MCF 10A (cell line): ENCODE measurements at places on chromosomes 1 and 21. TPM values are rescaled to one million over a fixed set of nuclear protein-coding genes. Genes with fewer than 3 reads are reported as not detected.

The SV2A gene
- total RNA-seq, result 0.12 TPM in 1 of 2 replicates, not detected in the other

DNA sequence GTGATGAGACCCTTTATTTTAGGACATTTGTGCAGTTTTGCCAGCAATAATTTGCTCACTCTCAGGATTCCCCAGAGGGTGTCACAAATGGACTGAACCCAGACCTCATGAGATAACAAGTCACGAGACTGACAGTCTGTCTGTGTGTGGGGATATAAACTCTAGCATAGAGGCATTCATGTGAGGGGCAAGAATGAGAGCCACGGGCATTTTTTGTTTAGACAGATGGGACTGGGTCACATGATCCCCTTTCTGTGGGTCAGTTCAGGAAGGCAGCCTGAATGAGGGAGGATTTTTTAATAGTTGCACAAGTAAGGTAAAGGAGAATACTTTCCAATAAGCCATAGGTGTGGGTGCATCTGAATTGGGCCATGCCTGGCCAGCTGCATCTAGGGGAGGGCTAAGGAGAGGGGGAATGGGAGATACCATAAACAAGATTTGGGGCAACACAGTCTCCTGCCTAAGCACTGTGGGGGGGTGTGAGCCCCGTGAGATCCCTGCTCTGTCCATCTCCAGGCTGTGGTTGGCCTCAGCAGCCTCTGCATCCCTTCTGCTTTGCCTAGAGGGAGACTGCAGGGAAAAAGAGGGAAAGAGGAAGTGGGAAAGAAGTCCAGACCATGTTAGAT is 66.6 kb downstream of the NAV1 start:
- DNase-seq, result no peak

GRCh38 chr1:116284819-116285390 is 88.1 kb upstream of the ATP1A1 start:
- no peak for DNase-seq

DNA sequence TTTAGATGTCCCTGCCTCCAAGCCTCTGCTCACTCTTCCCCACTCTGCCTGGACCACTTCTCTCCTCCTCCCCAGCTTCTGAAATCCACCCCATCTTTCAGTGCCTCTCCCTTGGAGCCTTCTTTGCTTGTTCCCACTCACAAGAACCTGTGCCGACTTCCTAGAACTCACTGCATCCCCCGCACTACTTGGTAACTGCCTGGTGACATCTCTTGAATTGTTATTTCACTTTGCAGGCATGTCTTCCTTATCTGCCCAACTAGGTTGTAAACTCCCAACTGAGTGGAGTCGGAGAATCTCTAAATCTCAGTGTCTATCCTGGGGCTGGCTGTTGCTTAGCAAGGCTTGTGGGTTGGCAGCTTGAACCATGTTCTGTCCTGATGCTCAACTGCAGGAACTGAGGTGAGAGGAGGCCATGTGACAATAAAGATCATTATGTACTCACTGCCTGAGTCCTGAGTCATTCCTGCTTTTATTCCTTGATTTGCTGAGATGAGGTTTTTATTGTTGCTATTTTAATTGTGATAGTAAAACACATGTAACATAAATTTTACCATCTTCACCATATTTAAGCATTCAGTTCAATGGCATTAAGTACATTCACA is 3.9 kb downstream of the KPRP start:
- no peak for DNase-seq

The RHEX gene
- total RNA-seq, result not detected in 2 replicates

The HENMT1 gene
- not detected in 2 replicates for total RNA-seq

The RHBG gene
- total RNA-seq, result not detected in 2 replicates

DNA sequence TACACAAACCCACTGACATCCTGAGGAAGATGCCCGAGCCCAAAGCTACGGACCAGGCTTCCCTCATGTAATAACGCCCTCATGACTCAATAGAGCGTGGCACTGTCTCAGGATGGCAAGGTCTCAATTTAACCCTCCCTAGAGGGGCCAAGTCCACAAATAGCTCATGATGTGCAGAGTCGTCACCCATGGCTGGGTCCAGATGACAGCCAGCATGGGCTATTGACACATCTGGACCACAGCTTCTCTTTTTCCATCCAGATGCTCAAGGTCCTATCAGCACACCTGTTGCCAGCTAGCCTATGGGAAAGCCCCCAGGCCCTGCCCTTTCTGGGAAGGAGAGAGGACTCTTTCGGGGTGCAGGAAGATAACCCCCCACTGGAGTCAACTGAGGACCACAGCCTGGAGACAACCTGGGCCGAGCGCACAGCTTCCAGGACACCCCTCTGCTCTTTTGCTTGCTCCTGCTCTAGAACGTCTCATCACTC is 2.8 kb downstream of the LAPTM5 start:
- DNase-seq, result no peak

The CPLANE2 gene
- 8.3 and 13.2 TPM in 2 replicates for total RNA-seq

DNA sequence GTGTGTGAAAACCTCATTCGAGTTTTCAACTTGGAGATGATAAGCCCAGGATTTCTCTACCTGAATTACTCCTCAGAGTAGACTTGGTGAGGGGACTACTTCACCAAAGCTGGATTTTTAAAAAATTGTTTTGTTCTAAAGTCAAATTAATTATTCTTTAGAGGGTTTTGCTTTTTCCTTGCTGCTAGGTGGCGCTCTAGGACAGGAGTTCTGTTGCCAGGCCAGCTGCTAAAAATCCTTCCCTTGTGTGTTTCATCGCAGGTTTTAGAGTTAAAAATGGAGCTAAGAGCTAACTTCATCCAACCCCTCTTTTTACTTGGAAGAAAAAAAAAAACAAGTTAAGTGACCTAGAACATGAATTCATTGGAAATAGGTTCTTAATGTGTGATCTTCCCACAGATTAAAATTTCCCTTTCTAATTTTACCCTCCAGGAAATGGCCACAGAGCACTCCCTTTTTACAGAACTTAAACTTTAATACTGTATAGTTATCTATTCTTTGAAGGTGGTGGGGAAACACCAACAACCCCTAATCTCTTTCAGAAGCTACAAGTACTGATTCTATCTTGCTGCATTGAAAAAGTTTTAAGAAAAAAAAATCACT is 36.7 kb upstream of the FAM163A start:
- peak; percentile 78 for DNase-seq

The CDK18 gene
- 4.9 and 6.8 TPM in 2 replicates for total RNA-seq

DNA sequence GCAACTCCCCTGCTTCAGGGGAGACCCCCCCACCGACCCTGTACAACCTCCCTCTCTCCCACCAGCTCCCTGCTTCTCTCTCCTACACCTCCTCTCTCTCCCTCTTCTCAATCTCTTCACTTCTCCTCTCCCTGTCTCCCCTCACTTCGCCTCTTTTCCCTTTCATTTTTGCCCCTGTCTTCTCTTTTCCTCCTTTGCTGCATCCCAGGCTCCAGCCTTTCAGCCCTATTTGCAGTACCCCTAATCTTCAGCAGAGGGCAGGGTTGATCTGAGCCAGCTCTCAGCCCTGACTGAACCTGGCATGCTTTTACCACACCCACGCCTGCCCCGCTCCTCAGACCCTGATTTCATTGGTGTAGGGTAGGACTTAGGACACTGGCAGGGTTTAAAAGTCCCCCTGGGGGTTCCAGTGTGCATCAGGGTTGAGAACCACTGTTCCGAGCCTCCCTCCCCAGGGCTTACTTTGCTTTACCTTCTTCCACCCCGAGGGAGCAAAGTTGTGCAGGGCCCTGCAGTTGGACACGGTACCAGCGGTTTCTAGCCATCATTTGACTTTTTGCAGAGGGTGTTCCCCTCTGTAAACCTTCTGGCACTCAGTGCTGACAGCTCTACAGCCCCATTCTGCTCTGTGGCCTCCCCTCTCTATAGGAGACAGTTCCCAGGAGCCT is 67.3 kb upstream of the CNTN2 start:
- DNase-seq, result peak; percentile 78

DNA sequence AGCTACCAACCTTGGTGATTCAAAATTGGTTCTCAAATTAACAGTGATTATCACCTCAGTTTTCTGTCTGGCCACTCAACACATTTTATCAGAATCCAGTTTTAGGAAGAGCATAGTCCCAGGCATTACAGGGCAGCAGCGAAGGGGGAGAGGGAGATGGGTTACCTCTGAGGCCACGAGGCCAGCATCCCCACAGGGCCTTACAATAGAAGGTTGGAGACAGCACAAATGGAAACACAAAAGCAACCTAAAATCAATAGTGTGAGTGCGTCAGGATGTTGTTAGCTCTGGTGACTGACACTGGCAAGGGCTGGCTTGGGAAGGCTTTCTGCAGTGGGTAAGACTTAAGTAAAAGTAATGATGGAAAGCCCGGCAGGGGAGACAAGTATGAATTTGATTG is 79.5 kb downstream of the JAK1 start:
- no peak for DNase-seq

DNA sequence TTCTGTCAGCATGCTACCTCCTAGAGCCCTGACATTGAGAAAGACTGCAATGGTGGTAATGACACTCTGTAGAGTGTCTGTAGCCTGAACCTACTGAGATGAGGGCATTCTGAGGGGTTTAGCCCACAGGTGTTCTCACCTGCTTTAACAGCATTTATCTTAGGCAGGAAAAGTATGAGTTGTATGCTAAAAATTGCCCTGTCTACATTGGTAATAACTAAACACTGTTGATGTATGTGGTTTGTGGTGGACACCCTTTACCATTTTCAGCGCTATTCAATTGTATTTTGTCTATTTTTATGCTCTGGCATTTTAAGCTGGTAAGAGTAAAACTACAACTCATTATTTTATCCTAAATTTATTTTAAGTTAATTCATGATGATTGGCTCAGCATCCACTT is 10.0 kb downstream of the PYHIN1 start:
- DNase-seq, result no peak

The PCSK9 gene
- total RNA-seq, result not detected in 2 replicates

- no peak for DNase-seq
These were observed 70.8 kb upstream of the LBR start for GRCh38 chr1:225498549-225499136.

GRCh38 chr1:150076985-150077384 is 9.4 kb downstream of the VPS45 start:
- no peak for DNase-seq

The OR6K3 gene
- not detected in 2 replicates for total RNA-seq

The GABRD gene
- not detected in 2 replicates for total RNA-seq

DNA sequence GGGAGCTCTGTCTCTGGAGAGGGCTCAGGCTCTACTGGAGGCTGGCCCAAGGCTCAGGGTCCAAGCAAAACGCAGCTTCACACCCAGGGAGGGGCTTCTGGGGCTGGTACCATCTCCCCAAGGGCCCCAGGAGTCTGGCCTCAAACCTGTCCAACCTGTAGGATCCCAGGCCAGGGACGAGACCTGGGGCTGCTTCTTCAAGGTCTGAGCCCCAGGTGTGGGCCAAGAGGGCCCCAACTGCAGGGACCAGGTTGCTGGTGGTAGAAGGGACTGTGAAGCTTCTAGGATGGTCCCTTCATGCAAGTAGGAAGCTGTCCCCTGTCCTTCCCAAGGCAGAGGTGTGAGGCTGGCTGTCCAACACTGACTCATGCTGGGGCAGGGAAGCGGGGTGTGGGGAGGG is 7.8 kb upstream of the MMEL1 start:
- DNase-seq, result no peak

DNA sequence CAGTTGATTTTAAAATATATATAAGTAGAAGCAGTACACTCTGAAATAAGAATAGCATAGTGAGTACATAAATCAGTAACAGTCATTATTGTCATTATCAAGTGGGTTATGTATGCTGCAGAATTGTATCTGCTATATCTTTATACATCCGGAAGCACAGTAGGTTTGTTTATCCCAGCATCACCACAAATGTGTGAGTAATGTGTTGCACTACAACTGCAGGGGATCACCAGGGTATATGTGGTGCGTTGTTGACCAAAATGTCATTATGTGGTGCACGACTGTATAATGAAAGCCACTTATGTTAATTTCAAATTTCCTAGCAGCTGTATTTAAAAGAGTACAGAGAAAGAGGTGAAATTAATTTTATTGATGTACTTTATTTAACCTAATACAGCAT is 87.7 kb upstream of the GADD45A start:
- DNase-seq, result no peak

- no peak for DNase-seq
These were observed 157.9 kb upstream of the TNR start for GRCh38 chr1:175901076-175901836.

DNA sequence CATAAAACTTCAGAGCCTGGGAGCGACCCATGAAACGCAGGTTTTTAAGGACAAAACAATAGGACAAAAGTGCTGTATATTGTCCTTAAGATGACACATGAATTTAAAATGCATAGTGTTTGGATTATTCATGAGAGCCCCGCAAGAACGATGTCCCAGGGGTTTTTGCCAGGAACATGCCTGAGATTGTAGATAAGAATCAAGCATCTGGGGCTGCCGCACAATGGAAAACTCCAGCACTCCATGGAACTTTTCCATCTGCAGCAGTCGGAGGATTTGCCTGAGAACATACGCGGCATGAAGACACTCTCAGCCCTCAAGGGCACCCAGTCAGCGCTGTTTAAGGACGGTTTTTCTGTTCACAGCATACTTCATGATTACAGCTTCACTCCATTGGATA is 5.3 kb upstream of the ERG start:
- DNase-seq, result no peak

DNA sequence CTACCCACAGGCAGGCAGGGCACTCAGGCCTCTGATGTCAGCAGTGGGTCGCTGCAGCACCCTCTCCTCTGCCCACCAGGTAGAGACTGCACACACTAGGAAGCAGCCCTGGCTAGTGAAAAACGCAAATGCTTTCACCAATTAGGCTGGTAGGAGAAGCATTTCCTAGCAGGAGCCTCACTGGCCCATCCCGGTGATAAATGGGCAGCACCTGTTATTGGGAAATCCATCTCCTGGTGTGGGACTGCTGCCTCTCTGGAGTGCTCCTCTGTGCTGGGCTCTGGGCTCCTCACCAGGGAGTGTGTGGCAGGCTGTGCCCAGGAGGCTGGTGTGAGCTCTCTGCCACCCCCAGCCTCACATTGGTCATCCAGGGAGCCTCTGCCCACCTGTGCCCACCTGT is 28.6 kb downstream of the LRP8 start:
- peak; percentile 19 for DNase-seq

GRCh38 chr1:39133340-39133684 is 71.2 kb upstream of the MACF1 start:
- DNase-seq, result no peak
